ENCODE measurements at places on chromosomes 3 and 15. TPM values are rescaled to one million over a fixed set of nuclear protein-coding genes. Genes with fewer than 3 reads are reported as not detected.

The DPPA2 gene
- not detected for total RNA-seq

The XCR1 gene
- 0.23 TPM for total RNA-seq

The WDR48 gene
- total RNA-seq, result 27.3 TPM

The CHRD gene
- total RNA-seq, result 0.08 TPM

The GOLGA6L10 gene
- total RNA-seq, result 0.35 TPM

The NME9 gene
- 0.23 TPM for total RNA-seq

The CMSS1 gene
- total RNA-seq, result 4.7 TPM

The IMPG2 gene
- total RNA-seq, result 0.23 TPM

The MOBP gene
- total RNA-seq, result not detected

The LRRC31 gene
- total RNA-seq, result not detected

The RTP1 gene
- under 0.01 TPM for total RNA-seq

The TPM1 gene
- 2,101 TPM for total RNA-seq

The SPG11 gene
- total RNA-seq, result 81.3 TPM

The GP9 gene
- total RNA-seq, result not detected

The CCR3 gene
- 0.94 TPM for total RNA-seq

The ZBTB38 gene
- 95.8 TPM for total RNA-seq

The ARHGEF26 gene
- 0.12 TPM for total RNA-seq

The SCAANT1 gene
- total RNA-seq, result not detected

The BRPF1 gene
- 14.1 TPM for total RNA-seq

The CLRN1 gene
- total RNA-seq, result not detected

The ANKRD34C gene
- total RNA-seq, result not detected

The TGM4 gene
- total RNA-seq, result 0.15 TPM

The C3orf22 gene
- not detected for total RNA-seq

The NRG4 gene
- total RNA-seq, result not detected

The LTK gene
- not detected for total RNA-seq

The FGF12 gene
- total RNA-seq, result not detected

Measured in smooth muscle cell of the coronary artery (primary cell).